ENCODE measurements at places on chromosomes 11 and 22. TPM values are rescaled to one million over a fixed set of nuclear protein-coding genes. Genes with fewer than 3 reads are reported as not detected.

CDC42EP1 gene
- 149 TPM for total RNA-seq

OR8D1 gene
- not detected for total RNA-seq

LRRC74B gene
- total RNA-seq: not detected

GAB4 gene
- total RNA-seq: not detected

KRTAP5-4 gene
- not detected for total RNA-seq

OPCML gene
- total RNA-seq: 0.51 TPM

LBHD1 gene
- 4.1 TPM for total RNA-seq

OR8G5 gene
- total RNA-seq: not detected

FOSL1 gene
- 147 TPM for total RNA-seq

OR5A1 gene
- not detected for total RNA-seq

SNX15 gene
- 25.1 TPM for total RNA-seq

DNAJB7 gene
- total RNA-seq: not detected

C1QTNF4 gene
- 1.1 TPM for total RNA-seq

KLHL35 gene
- total RNA-seq: 4.6 TPM

C22orf31 gene
- total RNA-seq: not detected

OR51I1 gene
- not detected for total RNA-seq

CDC42BPG gene
- total RNA-seq: 10.1 TPM

ANKK1 gene
- total RNA-seq: not detected

PLEKHA7 gene
- 12.7 TPM for total RNA-seq

SLC37A2 gene
- total RNA-seq: 0.98 TPM

CCT8L2 gene
- total RNA-seq: not detected

OR52I1 gene
- total RNA-seq: not detected

PARVB gene
- total RNA-seq: 67.3 TPM

PGR gene
- 0.13 TPM for total RNA-seq

MMP13 gene
- total RNA-seq: 0.33 TPM

TP53AIP1 gene
- not detected for total RNA-seq

PRG3 gene
- total RNA-seq: not detected

WDR74 gene
- total RNA-seq: 77.6 TPM

PTPRCAP gene
- total RNA-seq: 1.8 TPM

NTM gene
- total RNA-seq: 48.8 TPM

CD3G gene
- not detected for total RNA-seq

DLAT gene
- total RNA-seq: 25.1 TPM

SCGB1D2 gene
- total RNA-seq: not detected

CLTCL1 gene
- total RNA-seq: 17.1 TPM

OR8U1 gene
- total RNA-seq: not detected

ZNF70 gene
- total RNA-seq: 2.8 TPM

ZNF214 gene
- total RNA-seq: 0.65 TPM

OR4D5 gene
- not detected for total RNA-seq

SLC22A8 gene
- not detected for total RNA-seq

APOL6 gene
- 4.4 TPM for total RNA-seq

NXPE4 gene
- not detected for total RNA-seq

CCDC188 gene
- 0.25 TPM for total RNA-seq

ANO9 gene
- total RNA-seq: 3.1 TPM
